Osteoblast (primary cell): ENCODE measurements at places on chromosomes 2 and 18. TPM values are rescaled to one million over a fixed set of nuclear protein-coding genes. Genes with fewer than 3 reads are reported as not detected.

The POMC gene
- total RNA-seq, result 0.59 and 2.2 TPM in 2 replicates

DNA sequence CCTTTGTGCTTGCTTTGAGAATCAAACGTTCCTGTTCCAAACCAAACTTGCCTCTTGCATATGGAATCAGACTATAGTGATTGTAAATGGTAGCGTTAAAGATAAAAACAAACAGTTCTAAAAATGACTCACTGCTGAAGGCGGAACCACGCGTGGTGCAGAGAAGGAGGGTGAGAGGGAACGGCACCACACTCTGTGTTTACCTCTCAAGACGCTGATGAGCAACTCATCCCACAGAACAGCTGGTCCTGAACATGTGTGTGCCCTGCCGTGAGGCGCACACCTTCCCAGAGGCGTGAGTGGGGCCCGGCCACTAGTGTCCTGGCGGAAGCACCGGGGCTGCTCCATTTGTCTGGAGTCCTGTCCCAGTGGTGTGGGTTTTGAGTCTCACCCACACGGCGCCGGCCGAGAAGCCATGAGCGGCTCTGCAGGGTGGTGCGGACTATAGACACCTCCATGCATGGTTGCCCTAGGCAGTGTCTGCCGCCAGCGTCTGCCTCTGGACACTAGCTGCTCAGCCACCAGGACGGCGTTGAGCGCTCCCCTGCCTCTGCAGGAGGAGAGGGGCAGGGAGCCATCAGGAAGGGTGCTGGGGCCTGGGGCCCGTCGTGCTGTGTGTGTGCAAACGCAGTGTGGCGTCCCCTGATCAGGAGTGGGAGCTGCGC lies 52.1 kb downstream of the NFATC1 start:
- H3K27ac ChIP-seq, result no peak overlapping the region
- no peaks in the 10 kb centered on the region for H3K27me3 ChIP-seq
- peaks cover 15% of the 10 kb centered on the region for H3K4me1 ChIP-seq
- H3K36me3 ChIP-seq, result no peaks in the 10 kb centered on the region

- no peak overlapping the region for H3K4me3 ChIP-seq
- H3K27ac ChIP-seq, result no peak overlapping the region
- H3K27me3 ChIP-seq, result no peaks in the 10 kb centered on the region
Measured at GRCh38 chr18:76467371-76468190, 27.5 kb downstream of the ZNF516 start.

- DNase-seq, result peak; percentile 62
- no peaks in the 10 kb centered on the region for H3K27me3 ChIP-seq
- H3K27ac ChIP-seq, result no peak overlapping the region
- H3K4me3 ChIP-seq, result no peak overlapping the region
Measured at GRCh38 chr18:80166725-80167124, 57.7 kb downstream of the ADNP2 start.

DNA sequence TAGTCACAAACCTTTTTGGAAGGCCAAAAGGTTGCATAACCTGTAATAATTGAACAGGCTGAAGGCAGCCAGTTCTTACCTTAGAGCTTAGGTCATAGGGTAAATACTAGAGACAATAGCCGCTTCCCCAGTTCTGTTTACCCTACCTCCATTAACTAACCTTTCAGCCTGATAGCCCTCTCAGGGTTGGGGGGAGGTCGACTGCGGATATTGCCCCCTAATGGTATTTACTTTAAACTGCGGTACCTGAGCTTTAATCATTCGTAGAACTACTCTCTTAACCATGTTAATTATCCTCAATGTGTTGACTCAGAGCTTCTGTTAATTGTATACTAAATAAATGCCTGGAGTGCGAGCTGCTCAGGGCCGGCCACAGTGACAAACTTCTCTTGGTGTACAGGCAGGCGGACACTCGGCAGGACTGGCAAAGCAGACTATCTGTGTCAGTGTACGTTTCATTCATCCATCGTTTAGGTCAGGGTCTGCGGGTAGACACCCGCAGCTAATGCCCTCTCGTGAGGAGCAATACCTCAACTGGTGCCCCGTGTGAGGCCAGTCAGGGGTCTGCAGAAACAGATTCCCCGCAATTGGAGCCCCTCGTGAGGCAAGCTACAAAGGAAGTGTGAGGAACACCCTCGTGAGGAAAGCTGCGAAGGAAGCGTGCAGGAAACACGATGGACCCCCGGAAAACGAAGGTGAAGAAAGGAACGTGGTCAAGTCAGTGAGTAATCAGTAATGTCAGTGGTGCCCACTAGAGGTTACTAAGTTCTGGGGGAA lies 115.3 kb upstream of the SCN7A start:
- H3K27ac ChIP-seq, result no peak overlapping the region
- H3K4me3 ChIP-seq, result no peak overlapping the region
- H3K4me1 ChIP-seq, result no peaks in the 10 kb centered on the region
- H3K27me3 ChIP-seq, result no peaks in the 10 kb centered on the region
- no peak for DNase-seq

GRCh38 chr2:20580690-20581437 lies 70.0 kb downstream of the HS1BP3 start:
- DNase-seq, result no peak
- H3K4me1 ChIP-seq, result peaks cover 42% of the 10 kb centered on the region
- no peak overlapping the region for H3K27ac ChIP-seq
- H3K36me3 ChIP-seq, result no peaks in the 10 kb centered on the region

The OR6B2 gene
- not detected in 2 replicates for total RNA-seq

DNA sequence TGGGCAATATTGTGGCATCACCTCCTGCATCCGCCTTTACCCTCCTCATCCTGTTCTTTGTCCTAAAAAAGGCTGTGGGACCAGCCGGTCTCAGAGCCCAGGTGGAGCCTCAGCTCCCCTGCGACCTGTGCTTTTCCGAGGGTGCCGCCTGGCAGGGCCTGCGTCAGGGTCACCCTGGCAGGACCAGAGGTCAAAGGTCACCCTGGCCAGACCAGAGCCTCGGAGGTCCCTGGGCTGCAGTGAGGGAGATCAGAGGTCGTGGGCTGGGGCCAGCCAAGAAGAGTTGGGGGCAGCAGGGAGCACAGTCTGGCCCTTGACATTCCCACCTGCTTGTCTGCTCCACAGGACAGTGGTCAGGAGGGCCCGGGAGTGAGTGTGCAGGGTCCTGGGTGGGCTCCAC lies 31.5 kb downstream of the RBFA start:
- no peaks in the 10 kb centered on the region for H3K27me3 ChIP-seq
- H3K4me3 ChIP-seq, result no peak overlapping the region
- no peaks in the 10 kb centered on the region for H3K4me1 ChIP-seq
- no peaks in the 10 kb centered on the region for H3K36me3 ChIP-seq
- no peak for DNase-seq

- no peak overlapping the region for H3K4me3 ChIP-seq
- H3K4me1 ChIP-seq, result peaks cover 23% of the 10 kb centered on the region
- H3K27me3 ChIP-seq, result no peaks in the 10 kb centered on the region
- DNase-seq, result peak; percentile 6
- H3K27ac ChIP-seq, result no peak overlapping the region
- no peaks in the 10 kb centered on the region for H3K36me3 ChIP-seq
Measured at GRCh38 chr18:67728364-67728763, 211.8 kb upstream of the DSEL start.
